ENCODE measurements at places on chromosomes 4 and X. TPM values are rescaled to one million over a fixed set of nuclear protein-coding genes. Genes with fewer than 3 reads are reported as not detected.

DNA sequence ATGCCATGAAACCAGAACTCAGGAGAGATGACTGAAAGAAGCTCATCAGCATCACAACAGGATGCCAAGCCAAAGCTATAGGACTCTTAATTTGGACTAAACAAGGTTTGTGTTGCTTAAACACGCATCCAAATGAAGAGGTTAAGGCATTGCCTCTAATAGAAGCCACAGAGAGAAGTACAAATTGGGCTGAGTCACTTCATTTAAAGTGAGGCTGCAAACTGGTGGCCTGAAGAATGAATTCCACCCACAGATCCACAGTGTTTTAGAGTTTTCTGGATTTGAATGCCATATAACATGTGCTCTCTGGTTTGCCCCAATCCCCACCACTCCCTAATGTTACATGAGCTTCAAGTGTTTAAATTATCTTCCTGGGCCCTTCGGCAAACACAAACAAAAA lies 103.5 kb downstream of the FIP1L1 start:
- peaks cover 33% of the 10 kb centered on the region for H3K27me3 ChIP-seq
- H3K4me1 ChIP-seq, result no peaks in the 10 kb centered on the region
- H3K36me3 ChIP-seq, result no peaks in the 10 kb centered on the region
- no peak overlapping the region for H3K4me3 ChIP-seq
- no peak for DNase-seq

GRCh38 chr4:133129237-133129636 lies 19.9 kb upstream of the PCDH10 start:
- no peaks in the 10 kb centered on the region for H3K27me3 ChIP-seq
- H3K27ac ChIP-seq, result no peak overlapping the region
- H3K4me3 ChIP-seq, result no peak overlapping the region
- no peak for DNase-seq

DNA sequence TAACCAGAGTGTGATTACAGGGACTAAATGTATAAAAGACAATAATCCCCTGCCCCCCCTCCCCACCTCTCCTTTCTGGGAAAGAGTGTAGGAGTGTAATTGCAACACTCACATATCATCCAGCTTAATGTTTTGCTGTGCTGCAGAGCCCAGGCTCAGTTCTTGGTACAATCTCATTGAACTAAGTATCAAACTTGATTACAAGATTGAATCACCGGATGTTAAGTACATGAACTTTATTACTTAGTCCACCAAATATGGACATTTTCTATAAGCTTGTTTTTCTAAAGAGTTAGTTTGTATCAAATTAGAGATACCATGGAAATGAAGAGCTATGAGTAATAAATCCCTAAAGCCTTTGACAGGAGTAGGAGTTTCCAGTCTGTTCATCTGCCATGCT lies 559.1 kb downstream of the ZNF674 start:
- no peak overlapping the region for H3K27ac ChIP-seq
- no peaks in the 10 kb centered on the region for H3K4me1 ChIP-seq
- no peak for DNase-seq
- no peak overlapping the region for H3K4me3 ChIP-seq
- no peaks in the 10 kb centered on the region for H3K36me3 ChIP-seq

DNA sequence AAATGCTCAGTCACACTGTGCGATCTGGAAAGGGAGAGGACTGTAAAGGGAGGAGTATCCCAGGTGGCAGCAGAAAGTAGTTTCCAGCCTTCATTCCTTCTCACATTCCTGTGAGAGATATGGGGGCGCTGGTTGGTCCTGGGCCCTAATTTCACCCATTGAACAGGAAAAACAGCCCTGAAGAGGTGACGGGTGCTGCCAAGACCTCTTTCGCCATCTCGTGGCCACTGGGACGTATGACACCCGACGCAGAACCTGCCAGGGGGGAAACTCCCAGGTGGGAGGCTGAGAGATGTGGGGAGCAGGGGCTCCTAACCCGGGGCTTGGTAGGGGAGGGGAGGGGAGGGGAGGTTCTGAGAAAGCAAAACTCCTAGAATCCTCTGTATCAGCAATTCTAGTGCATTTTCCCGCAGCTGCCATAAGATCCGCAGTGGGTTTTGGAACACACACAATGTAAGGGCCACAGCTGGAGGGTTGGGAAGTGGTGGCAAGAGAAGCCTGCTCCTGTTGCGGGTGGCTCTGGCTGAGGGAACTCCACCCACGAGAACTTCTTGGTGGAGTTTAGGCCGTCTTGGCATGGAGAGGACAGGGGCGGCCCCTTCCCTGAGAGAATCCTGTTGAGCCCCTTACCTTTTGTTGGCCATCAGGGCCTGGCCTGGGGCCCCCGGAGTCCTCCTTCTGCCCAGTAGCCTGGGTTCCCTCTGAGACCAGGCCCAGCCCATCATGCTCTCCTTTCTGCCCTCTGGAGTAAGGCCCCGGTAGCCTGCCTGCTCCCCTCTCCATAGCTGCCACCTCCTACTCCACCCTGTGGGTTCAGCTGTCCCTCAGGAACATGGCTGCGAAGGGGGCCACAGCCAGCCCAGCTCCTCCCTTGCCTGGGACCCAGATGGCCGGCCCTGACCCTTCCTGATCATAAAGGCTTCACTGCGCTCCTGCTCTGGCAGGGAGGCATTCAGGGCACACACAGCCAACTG lies 134.1 kb downstream of the OR13H1 start:
- no peak overlapping the region for H3K4me3 ChIP-seq
- H3K27ac ChIP-seq, result no peak overlapping the region
- peak; percentile 45 for DNase-seq
- H3K4me1 ChIP-seq, result no peaks in the 10 kb centered on the region
- H3K36me3 ChIP-seq, result no peaks in the 10 kb centered on the region

- DNase-seq, result peak; percentile 47
- no peak overlapping the region for H3K27ac ChIP-seq
- H3K27me3 ChIP-seq, result peaks cover 20% of the 10 kb centered on the region
- no peaks in the 10 kb centered on the region for H3K4me1 ChIP-seq
These were observed 76.0 kb downstream of the INTS6L start for GRCh38 chrX:135596495-135596894.

DNA sequence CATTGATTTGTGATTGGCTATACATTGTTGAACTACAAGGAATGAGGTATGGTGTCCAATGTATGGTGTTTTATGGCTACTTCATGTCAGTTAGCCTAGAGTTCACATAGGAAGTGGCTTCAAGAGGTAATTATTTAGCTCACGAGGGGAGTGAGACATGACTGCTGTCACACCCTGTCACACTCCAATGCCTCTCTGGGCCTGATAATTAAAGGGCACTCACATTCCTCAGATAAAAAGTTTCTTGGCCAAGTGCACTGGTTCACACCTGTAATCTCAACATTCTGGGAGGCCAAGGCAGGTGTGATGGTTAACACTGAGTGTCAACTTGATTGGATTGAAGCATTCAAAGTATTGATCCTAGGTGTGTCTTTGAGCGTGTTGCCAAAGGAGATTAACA lies 65.0 kb upstream of the DDX60 start:
- DNase-seq, result no peak
- H3K36me3 ChIP-seq, result peaks cover 73% of the 10 kb centered on the region
- H3K27ac ChIP-seq, result no peak overlapping the region
- no peak overlapping the region for H3K4me3 ChIP-seq

- DNase-seq, result peak; percentile 68
- H3K4me1 ChIP-seq, result peaks cover 18% of the 10 kb centered on the region
- H3K27ac ChIP-seq, result peak overlapping the region; percentile 75
These were observed 147.5 kb downstream of the DLG3 start for GRCh38 chrX:70592091-70592490.

DNA sequence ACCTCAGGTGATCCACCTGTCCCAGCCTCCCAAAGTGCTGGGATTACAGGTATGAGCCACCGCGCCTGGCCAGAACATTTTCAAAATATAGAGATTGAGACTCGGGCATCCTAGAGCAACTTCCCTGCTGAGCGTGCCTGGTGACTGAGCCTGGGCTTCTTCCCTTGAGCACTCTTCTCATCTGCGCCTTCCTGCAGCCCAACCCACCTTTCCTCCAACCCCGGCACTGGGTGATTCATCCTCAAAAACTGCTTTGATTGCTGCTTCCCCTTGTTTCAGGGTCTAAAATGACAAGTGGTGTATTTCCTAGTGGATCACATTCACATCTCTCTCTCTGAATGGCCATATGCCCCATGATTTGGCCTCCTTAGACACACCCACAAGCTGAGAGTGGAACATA lies 37.8 kb downstream of the PHKA2 start:
- H3K36me3 ChIP-seq, result peaks cover 3% of the 10 kb centered on the region
- no peak overlapping the region for H3K4me3 ChIP-seq
- no peaks in the 10 kb centered on the region for H3K4me1 ChIP-seq
- H3K27ac ChIP-seq, result no peak overlapping the region

GRCh38 chr4:55729351-55730279 lies 90.0 kb upstream of the EXOC1L start:
- H3K4me1 ChIP-seq, result no peaks in the 10 kb centered on the region
- no peak overlapping the region for H3K27ac ChIP-seq
- H3K27me3 ChIP-seq, result peaks cover 25% of the 10 kb centered on the region
- no peak for DNase-seq

- H3K27ac ChIP-seq, result no peak overlapping the region
- no peak for DNase-seq
- H3K4me1 ChIP-seq, result no peaks in the 10 kb centered on the region
- H3K27me3 ChIP-seq, result peaks cover 24% of the 10 kb centered on the region
These were observed 78.1 kb upstream of the DHRSX start for GRCh38 chrX:2578864-2579263.

GRCh38 chr4:151865744-151866591 lies 105.2 kb upstream of the GATB start:
- no peaks in the 10 kb centered on the region for H3K36me3 ChIP-seq
- no peaks in the 10 kb centered on the region for H3K27me3 ChIP-seq
- H3K27ac ChIP-seq, result no peak overlapping the region
- no peak for DNase-seq

- peaks cover 33% of the 10 kb centered on the region for H3K27me3 ChIP-seq
- H3K4me3 ChIP-seq, result no peak overlapping the region
- H3K27ac ChIP-seq, result no peak overlapping the region
- DNase-seq, result no peak
These were observed 7.7 kb downstream of the FGG start for GRCh38 chr4:154604696-154605200.

GRCh38 chr4:173591760-173592159 lies 61.7 kb upstream of the HAND2 start:
- no peak overlapping the region for H3K4me3 ChIP-seq
- no peaks in the 10 kb centered on the region for H3K36me3 ChIP-seq
- H3K27ac ChIP-seq, result no peak overlapping the region
- H3K4me1 ChIP-seq, result no peaks in the 10 kb centered on the region
- DNase-seq, result no peak
- H3K27me3 ChIP-seq, result peaks cover 3% of the 10 kb centered on the region

DNA sequence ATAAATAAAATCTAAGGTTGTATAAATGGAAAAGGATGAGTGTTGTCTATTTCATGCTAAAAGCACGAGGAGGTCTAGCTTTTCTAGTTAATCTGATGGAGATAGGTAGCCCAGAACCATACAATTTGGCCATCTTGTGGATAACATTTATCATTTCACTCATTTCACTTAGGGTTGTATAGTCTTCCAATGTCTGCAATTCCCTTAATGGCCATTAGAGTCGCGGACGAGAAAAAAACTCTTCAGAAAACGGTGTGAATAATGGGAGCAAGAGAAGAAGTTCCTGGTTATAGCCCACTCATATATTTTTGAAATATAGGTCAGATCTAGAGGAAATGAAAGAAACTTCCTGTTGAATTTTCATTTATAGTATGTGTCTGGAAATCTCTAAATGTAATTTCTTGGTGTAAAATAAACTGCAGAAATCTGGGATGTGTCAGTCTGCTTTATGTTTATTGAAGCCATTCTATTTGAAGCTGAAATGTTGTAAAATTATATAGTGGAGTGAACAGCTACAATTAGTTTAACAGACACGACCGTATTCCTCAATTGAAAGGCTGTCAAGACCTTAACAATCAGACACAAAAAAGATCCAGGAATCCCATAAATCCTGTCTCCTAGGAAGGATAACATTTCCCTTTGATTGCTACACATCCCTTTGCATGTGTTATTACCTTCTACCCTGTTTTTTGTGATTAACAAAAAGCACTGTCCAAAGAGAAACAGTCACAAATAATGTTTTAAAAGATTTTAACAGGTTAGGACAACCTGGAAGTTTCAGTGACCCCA lies 47.7 kb upstream of the MGST2 start:
- H3K27ac ChIP-seq, result no peak overlapping the region
- no peaks in the 10 kb centered on the region for H3K36me3 ChIP-seq
- H3K4me1 ChIP-seq, result peaks cover 2% of the 10 kb centered on the region
- no peak for DNase-seq
- no peak overlapping the region for H3K4me3 ChIP-seq
- peaks cover under 1% of the 10 kb centered on the region for H3K27me3 ChIP-seq

- DNase-seq, result peak; percentile 19
- no peak overlapping the region for H3K27ac ChIP-seq
- H3K27me3 ChIP-seq, result peaks cover 7% of the 10 kb centered on the region
- no peaks in the 10 kb centered on the region for H3K36me3 ChIP-seq
- H3K4me3 ChIP-seq, result no peak overlapping the region
These were observed 73.0 kb upstream of the SCOC start for GRCh38 chr4:140300271-140300970.

GRCh38 chr4:17771284-17771908 lies 10.0 kb downstream of the FAM184B start:
- H3K27me3 ChIP-seq, result no peaks in the 10 kb centered on the region
- no peak overlapping the region for H3K4me3 ChIP-seq
- no peak for DNase-seq
- H3K4me1 ChIP-seq, result no peaks in the 10 kb centered on the region

- no peak for DNase-seq
- no peaks in the 10 kb centered on the region for H3K4me1 ChIP-seq
- no peak overlapping the region for H3K4me3 ChIP-seq
- no peaks in the 10 kb centered on the region for H3K36me3 ChIP-seq
These were observed 544.0 kb upstream of the AMOT start for GRCh38 chrX:113384628-113385027.

DNA sequence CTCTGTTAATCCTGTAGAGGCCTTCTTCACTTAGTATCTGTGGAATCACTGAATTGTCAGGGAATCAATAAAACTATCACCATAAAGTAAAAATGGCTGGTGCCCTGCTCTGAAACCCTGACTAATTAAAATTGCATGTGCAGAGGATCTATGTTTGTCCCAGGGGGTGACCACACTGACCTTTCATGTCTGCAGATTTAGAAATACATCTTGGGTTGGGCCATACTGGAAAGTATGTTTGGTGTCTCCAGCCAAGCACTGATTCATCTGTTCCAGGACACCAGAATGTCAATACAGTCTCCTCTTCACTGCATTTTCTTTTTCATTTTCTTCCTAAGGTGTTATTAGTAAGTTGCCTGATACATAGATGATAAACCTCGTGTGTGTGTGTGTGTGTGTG lies 490.9 kb upstream of the INTU start:
- H3K36me3 ChIP-seq, result no peaks in the 10 kb centered on the region
- no peak for DNase-seq
- H3K27me3 ChIP-seq, result no peaks in the 10 kb centered on the region
- H3K4me1 ChIP-seq, result no peaks in the 10 kb centered on the region

FRMD7 gene
- not detected for total RNA-seq

DCAF4L1 gene
- total RNA-seq, result 0.35 TPM

PABPC1L2A gene
- total RNA-seq, result not detected

RASSF6 gene
- total RNA-seq, result not detected

CABS1 gene
- total RNA-seq, result not detected

SYNPO2 gene
- total RNA-seq, result 0.89 TPM

BMP3 gene
- not detected for total RNA-seq

ZNF732 gene
- total RNA-seq, result not detected

CYSLTR1 gene
- total RNA-seq, result 1.3 TPM

ATP2B3 gene
- total RNA-seq, result not detected
